Activated naive CD8-positive, alpha-beta T cell treated with anti-CD3 and anti-CD28 coated beads for 36 hours (primary cell): ENCODE measurements at places on chromosomes 5 and 9. TPM values are rescaled to one million over a fixed set of nuclear protein-coding genes. Genes with fewer than 3 reads are reported as not detected.

DNA sequence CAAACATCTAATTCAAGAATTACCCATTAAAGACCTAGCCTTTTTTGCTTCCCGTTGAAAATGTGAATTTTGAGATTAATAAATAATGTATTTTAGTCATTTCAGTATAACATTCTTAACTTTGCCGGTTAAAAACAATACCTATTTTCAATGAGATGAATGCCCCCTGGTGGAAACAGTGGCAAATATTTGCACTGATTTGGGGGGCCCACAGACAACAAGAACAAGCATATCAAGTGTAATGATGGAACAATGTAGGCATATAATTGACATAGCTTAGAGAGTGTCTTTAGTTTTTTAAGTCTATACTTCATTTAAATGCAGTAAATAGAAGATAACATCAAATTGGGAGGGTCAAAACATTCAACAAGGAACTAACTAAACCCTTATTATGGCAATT, 111.9 kb downstream of the NTRK2 start:
- H3K27ac ChIP-seq, result no peak overlapping the region
- H3K4me1 ChIP-seq, result no peaks in the 10 kb centered on the region
- no peak overlapping the region for H3K4me3 ChIP-seq
- no peaks in the 10 kb centered on the region for H3K36me3 ChIP-seq

- no peak overlapping the region for H3K27ac ChIP-seq
- H3K4me3 ChIP-seq, result no peak overlapping the region
- peaks cover 26% of the 10 kb centered on the region for H3K27me3 ChIP-seq
- no peak for DNase-seq
- H3K36me3 ChIP-seq, result no peaks in the 10 kb centered on the region
- H3K4me1 ChIP-seq, result peaks cover 4% of the 10 kb centered on the region
Measured at GRCh38 chr9:126856326-126856877, 4.0 kb upstream of the ZBTB34 start.

GRCh38 chr5:126965487-126965886, 64.9 kb downstream of the MARCHF3 start:
- H3K36me3 ChIP-seq, result peaks cover 2% of the 10 kb centered on the region
- H3K4me1 ChIP-seq, result peaks cover 16% of the 10 kb centered on the region
- no peak overlapping the region for H3K4me3 ChIP-seq
- no peaks in the 10 kb centered on the region for H3K27me3 ChIP-seq
- no peak for DNase-seq

- H3K4me1 ChIP-seq, result no peaks in the 10 kb centered on the region
- H3K27me3 ChIP-seq, result no peaks in the 10 kb centered on the region
- no peak overlapping the region for H3K4me3 ChIP-seq
Measured at GRCh38 chr5:117218789-117219188, 644.2 kb upstream of the SEMA6A start.

GRCh38 chr5:5558102-5558501, 135.6 kb downstream of the ICE1 start:
- H3K36me3 ChIP-seq, result no peaks in the 10 kb centered on the region
- DNase-seq, result no peak
- no peak overlapping the region for H3K4me3 ChIP-seq
- H3K27ac ChIP-seq, result no peak overlapping the region
- no peaks in the 10 kb centered on the region for H3K4me1 ChIP-seq
- peaks cover 21% of the 10 kb centered on the region for H3K27me3 ChIP-seq

- no peak for DNase-seq
- no peaks in the 10 kb centered on the region for H3K27me3 ChIP-seq
- no peaks in the 10 kb centered on the region for H3K4me1 ChIP-seq
- H3K4me3 ChIP-seq, result no peak overlapping the region
- no peak overlapping the region for H3K27ac ChIP-seq
Measured at GRCh38 chr9:41229408-41230401, 40.6 kb upstream of the ZNG1F start.

PIP5K1B gene
- total RNA-seq, result 1.9 TPM

KLHL9 gene
- total RNA-seq, result 13.6 TPM

PCDHGA7 gene
- not detected for total RNA-seq

PCDH12 gene
- total RNA-seq, result 1.5 TPM
